ENCODE measurements at places on chromosomes 4 and X. TPM values are rescaled to one million over a fixed set of nuclear protein-coding genes. Genes with fewer than 3 reads are reported as not detected.
A peak's percentile ranks its signal among the peaks of the same experiment; 100 is the strongest.

- peak; percentile 88 for DNase-seq
Measured at GRCh38 chr4:13656569-13657405, 29.3 kb upstream of the BOD1L1 start.

The REPS2 gene
- total RNA-seq = not detected

DNA sequence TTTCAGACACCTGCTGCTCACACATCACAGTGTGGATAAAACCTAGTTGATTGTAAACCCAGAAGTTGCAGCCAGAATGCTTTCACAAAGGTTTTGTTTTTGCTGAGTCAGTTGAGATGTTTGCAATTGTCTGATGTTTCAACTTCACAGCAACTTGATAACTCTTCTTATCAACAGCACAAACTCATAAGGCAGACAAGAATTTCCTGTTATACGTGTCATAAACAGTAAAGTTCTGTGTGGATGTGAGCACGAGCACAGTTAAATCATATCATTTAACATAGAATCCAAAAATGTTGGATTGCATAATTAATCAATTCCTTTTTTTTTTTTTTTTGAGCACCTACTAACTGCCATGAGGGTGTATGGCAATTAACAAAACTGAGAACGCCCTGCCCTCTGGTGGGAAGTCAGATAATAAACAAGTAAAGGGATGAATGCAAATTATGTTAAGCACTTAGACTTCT lies 512.2 kb downstream of the PDHA2 start:
- DNase-seq = no peak

GRCh38 chr4:180640193-180640592 lies 1603.0 kb upstream of the TENM3 start:
- no peak for DNase-seq

- peak; percentile 89 for DNase-seq
Measured at GRCh38 chr4:48340276-48340964, 909 bp upstream of the SLAIN2 start.

The SLC4A4 gene
- 8.1 TPM for total RNA-seq

GRCh38 chr4:68148800-68149685 lies 19.4 kb upstream of the TMPRSS11F start:
- DNase-seq = no peak

The ABCD1 gene
- 24.4 TPM for total RNA-seq

DNA sequence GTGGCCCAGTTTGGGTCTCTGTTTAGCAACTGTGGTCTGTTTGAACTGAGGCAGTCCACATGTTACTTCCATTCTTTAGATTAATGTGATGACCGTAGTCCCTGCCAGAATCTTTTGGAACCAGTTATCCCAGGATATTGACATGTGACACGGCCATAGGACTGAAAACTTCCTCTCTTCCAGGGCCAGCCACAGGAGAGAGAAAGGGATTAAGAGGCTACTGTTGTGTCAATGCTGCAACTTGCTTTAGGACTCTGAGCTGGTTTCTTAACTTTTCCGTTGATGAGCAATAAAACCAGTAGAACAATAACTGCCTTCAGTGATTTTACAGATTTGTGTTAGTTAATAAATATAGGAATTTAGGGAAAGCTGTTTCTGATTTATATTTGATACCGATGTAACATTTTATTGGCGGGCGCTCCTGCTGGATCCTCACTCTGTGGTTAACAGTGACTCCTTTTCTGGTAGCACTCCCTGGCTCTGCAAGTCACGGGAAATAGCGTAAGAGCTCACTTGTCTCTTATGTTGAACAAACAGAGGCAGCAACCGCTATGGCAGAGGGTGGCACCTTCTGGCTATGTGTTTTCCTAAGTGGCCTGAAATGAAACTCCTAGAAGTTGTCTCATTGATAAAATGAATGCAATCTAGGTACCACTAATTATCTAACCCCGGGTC lies 2.5 kb downstream of the TENM3 start:
- peak; percentile 13 for DNase-seq

- peak; percentile 66 for DNase-seq
Measured at GRCh38 chrX:15564981-15565579, 35.7 kb downstream of the ACE2 start.

GRCh38 chrX:47321823-47322371 lies 48.5 kb upstream of the ZNF157 start:
- no peak for DNase-seq

- no peak for DNase-seq
Measured at GRCh38 chrX:56615282-56615681, 51.9 kb downstream of the UBQLN2 start.

GRCh38 chrX:105331244-105331643 lies 110.8 kb upstream of the TEX13A start:
- no peak for DNase-seq

The SAGE1 gene
- total RNA-seq = not detected

The IL2 gene
- total RNA-seq = not detected

GRCh38 chrX:77922787-77923186 lies 12.3 kb downstream of the ATP7A start:
- DNase-seq = no peak

GRCh38 chr4:182968917-182969650 lies 51.9 kb upstream of the DCTD start:
- no peak for DNase-seq

The MAGEA12 gene
- total RNA-seq = not detected

DNA sequence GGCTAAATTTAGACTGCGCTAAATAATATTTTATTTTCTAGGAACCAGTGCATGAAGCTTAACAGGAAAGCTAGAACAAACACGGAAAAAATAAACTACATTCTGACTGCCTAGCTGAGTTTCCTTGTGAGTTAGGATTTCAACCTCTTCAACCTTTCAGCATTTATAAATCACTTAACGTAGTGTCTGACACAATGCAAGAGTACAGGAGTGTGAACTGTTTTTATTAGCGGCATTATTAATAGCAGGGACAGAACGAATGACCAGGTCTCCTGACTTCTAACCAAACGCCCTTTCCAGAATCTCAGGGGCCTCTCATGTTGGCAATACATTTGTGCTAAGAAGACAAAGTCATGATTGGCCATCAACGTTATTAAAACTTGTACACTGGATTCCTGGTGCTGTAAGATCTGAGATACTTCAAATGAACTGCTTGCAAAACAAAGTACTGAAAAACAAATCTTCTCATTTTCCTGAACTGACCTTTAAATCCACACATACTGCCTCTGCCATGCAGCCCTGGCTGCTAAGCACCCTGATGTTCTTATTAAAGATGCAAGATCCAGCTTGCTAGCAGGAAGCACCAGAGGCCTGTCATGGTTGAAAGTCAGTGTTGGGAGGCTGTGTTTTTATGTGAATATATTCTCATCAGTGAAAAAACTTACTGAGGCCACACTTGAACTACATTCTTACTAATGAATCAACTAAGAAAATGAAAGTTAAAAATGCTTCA lies 380.4 kb upstream of the CPEB2 start:
- no peak for DNase-seq

Data from GM23248 (cell line).